H1 (cell line): ENCODE measurements at places on chromosomes 1 and 21.

DNA sequence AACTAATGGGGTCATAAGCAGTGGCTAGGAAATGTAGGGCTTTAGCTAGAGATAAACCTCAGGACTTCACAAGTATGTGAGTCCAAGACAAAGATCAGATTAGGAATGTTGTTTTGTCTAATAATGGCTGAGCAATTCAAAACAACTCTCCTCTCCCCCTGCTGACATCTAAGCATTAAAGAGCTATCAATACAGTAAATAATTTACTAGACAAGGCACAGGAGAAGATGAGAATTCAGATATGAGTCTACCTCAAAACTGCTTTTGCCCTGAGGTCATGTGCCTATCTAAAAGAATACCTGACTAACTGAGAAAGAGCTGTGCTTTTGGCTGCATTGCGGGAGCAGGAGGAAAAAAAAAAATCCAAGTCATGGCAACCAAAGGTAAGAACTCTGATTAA is 86.8 kb downstream of the SPATA17 start:
- DNase-seq = no peak

DNA sequence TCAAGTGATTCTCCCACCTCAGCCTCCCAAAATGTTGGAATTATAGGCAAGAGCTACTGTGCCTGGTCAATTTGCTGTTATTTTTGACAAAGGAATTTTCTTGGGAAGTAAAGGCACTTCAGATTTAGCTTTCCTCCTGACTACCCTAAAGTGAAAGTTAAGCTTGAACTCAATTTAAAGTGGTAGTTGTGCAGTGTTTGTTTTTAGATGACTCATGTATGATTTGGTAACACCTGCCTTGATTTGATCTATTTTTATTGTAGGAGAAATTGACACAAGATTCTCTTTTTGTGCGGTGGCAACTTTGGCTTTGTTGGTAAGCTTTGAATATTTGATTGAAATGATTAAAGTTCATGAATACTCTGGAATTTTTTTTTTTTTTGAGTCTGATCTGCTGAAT is 5.0 kb downstream of the RABGGTB start:
- DNase-seq = no peak

GRCh38 chr1:24694380-24694843 is 50.8 kb upstream of the CLIC4 start:
- no peak for DNase-seq

DNA sequence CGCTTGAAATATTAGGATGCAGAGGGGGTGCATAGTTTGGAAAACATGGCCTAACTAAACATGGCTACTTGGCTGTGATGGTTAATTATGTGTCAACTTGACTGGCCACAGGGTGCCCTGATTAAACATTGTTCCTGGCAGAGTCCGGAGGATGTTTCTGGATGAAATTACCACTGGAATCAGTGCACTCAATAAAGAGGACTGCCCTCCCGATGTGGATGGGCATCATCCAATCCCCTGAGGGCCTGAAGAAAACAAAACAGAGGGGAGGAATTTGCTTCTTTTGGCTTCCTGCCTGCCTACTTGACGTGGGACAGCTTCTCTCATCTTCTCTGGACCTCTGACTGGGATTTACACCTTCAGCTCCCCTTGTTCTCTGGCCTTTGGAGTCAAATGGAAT is 79.1 kb upstream of the KCNE2 start:
- DNase-seq = no peak
